ENCODE measurements at places on chromosomes 6 and 20.

DNA sequence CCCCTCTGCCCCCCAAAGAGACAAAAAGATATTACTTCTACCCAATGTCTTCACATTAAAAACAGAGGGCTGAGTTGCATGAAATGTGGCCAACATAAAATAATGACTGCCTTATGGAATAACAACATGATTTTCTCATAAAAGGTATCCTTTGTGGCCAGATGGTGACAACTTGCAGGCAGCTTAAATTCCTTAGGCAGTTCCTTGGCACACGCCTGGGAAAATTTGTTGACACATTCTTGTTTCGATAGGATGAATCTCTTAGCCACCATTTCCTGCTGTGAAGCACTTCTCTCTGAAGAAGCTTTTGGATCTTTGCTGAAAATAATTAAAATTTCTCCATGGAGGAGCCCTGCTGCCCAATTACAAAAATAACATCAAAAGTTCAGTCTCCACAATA lies 109.0 kb upstream of the COL21A1 start:
- peak; percentile 73 for DNase-seq

GRCh38 chr20:34820805-34821578 lies 4.5 kb downstream of the NCOA6 start:
- no peak for DNase-seq

GRCh38 chr20:19688031-19688806 lies 69.8 kb upstream of the RIN2 start:
- DNase-seq, result peak; percentile 90

- peak; percentile 62 for DNase-seq
These were observed 23.7 kb downstream of the MOCS3 start for GRCh38 chr20:50982363-50982762.

DNA sequence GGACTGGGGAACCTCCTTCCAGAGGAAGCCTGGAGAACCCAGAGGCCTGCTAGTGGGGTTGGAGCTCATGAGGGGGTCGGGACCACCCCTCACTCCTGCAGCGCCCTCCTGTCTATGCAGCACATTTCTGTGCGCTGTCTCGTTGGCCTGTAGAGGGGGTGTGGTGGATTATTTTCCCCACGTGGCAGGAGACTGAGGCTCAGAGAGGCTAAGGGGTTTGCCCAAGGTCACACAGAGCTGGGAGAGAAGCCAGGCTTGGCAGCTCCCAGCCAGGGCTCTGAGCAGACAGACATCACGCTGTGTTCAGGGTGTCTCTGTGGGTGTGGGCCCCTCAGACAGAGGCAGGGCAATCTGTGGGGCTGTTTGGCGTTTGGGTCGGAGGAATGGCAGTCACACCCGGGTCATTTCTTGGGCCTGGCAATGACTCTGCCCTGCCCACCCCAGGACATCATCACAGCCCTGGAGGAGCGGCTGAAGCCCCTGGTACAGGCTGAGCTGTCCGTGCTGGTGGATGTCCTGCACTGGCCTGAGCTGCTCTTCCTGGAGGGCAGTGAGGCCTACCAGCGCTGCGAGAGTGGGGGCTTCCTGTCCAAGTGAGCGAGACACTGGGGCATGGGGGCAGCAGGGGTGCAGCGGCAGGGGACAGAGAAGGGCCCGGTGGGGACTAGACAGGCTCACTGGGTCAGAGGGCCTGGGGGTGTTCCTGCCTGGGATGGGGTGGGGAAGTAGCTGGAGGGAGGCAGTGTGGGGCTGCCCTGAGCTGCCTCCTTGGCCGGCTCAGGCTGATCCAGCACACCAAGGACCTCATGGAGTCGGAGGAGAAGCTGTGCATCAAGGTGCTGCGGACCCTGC lies 27.7 kb downstream of the UQCC2 start:
- no peak for DNase-seq

DNA sequence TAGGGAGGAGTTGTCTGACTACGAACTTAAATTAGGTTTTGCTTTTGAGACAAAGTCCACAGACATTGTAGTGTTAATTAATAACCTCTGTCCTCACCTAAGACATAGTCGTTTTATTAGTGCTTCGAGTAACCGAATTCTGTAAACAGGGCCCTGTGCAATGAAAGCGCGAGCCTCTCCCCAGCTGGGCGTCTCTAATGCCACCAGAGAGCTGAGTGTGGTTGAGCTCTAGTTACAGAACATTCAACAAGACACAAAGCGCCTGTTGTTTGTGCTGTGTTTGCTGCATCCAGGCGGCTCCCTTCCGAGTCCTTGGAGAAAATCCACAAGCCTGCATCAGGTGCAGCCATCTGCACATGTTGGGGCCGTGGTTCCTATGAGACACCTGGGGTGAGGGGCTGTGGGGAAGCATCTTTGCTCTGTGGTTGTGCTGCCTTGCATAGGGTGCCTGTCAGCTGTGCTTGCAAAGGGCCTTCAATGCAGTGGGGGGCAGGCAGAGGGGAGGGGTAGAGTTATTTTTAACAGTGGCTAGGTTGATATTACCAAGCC lies 63.9 kb downstream of the CD164 start:
- DNase-seq, result no peak

GRCh38 chr6:137372532-137372931 lies 121.7 kb downstream of the OLIG3 start:
- no peak for DNase-seq

GRCh38 chr6:138815797-138816528 lies 20.1 kb downstream of the ECT2L start:
- peak; percentile 82 for DNase-seq

DNA sequence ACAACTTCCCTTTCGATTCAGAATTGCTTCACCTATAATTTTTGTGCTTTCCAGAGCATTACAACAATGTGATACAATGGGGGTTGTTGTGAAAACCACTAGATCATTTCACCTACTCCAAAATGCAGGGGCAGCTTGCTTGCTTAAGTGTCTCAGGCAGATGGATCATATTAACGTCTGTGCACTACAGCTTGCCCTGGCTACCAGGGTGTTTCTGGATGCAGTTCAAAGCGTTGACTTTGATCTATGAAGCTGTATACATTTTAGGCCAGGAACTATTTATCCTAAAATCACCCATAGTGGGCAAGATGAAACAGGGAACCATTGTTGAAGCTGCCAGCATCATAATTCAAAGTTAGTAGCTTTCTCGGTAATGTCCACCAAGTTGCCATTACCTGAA lies 339.5 kb upstream of the HSF2 start:
- DNase-seq, result no peak

- no peak for DNase-seq
These were observed 5.3 kb downstream of the GCLC start for GRCh38 chr6:53539561-53539960.

GRCh38 chr6:111173946-111174345 lies 86.6 kb downstream of the SLC16A10 start:
- DNase-seq, result no peak

- no peak for DNase-seq
These were observed 313.8 kb downstream of the SYNE1 start for GRCh38 chr6:152323376-152323775.

- DNase-seq, result no peak
These were observed 735 bp downstream of the SOBP start for GRCh38 chr6:107490566-107491137.

GRCh38 chr6:46651816-46652215 lies 802 bp downstream of the CYP39A1 start:
- no peak for DNase-seq

GRCh38 chr20:57693002-57693582 lies 16.7 kb downstream of the PMEPA1 start:
- no peak for DNase-seq

GRCh38 chr6:44627883-44628271 lies 240.4 kb downstream of the CDC5L start:
- no peak for DNase-seq

DNA sequence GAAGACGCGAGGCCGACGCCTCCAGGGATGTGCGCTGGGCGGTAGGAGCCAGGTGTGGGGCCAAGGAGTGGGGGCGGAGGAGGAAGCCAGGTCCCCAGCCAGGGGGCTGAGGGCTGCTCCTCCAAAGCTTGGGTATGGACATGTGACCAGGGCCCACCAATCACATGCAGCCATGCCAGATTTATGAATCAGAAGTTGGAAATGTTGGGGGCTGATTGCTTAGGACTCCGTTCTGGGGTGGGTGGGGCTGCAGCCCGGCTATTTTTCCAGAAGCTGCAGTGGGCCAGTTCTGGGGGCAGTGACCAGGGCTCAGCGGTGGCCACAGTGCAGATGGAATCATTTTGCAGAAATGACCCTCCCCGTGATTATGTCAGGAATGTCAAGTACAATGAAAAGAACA lies 96.0 kb downstream of the CEBPB start:
- DNase-seq, result peak; percentile 94

GRCh38 chr20:6739406-6739805 lies 28.1 kb upstream of the BMP2 start:
- DNase-seq, result no peak

GRCh38 chr20:12049125-12049524 lies 131.4 kb downstream of the BTBD3 start:
- DNase-seq, result peak; percentile 70

GRCh38 chr6:21855811-21856455 lies 262.4 kb downstream of the SOX4 start:
- DNase-seq, result no peak

DNA sequence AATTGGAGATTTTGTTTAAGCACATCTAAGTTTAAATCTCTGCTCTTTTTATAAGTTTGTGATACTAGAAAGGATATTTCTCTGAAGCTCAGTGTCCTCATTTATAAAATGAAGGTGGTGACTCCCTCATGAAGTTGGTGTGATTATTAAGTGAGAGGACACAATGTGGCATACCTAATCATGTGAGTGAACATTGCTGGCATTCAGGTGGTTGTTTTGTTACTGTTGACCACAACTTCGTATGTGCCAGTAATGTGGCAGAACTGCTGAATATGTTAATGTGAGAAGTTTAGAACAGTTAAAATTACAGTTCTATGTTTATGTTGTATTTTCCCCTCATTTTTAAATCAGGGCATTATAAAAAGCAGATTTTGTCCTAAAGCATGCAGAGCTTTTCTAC lies 127.2 kb downstream of the STXBP5 start:
- no peak for DNase-seq

DNA sequence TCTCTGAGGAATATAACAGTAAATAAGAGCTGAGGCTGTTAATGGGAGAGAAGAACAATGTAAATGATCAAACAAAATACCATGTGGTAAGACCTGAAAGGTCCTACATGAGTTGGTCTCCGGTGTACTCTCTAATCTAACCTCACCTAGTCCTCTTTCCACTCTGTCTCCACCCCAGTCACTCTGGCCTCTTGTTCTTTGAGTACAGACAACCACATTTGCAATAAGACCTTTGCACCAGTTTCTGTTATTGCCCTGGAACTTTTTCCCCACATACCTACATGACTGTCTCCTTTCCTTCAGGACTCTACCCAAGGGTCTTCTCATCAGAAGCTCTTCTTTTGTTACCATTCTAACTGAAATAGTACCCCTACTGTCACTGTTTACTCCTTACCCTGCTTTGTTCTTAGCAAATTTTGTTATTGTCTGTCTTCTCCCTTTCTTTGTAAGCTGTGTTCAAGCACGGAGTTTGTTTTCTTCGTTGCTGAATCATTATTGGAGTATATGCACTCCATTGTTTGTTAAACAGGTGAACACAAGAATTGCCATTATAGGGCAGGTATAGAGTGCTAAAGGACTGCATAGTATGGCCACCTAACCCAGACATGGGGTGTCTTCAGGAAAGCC lies 37.3 kb downstream of the MAPK14 start:
- no peak for DNase-seq

DNA sequence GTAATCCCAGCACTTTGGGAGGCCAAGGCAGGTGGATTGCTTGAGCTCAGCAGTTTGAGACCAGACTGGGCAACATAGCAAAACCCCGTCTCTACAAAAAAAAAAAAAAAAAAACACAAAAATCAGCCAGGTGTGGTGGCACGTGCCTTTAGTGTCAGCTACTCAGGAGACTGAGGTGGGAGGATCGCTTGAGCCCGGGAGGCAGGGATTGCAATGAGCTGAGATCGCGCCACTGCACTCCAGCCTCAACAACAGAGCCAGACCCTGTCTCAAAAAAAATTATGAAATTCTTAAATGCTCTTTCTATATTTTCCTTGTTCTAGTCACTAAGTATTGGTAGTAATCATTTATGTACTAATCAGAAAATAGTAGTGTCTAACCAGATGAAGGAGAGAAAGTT lies 30.6 kb downstream of the SYTL3 start:
- DNase-seq, result no peak

DNA sequence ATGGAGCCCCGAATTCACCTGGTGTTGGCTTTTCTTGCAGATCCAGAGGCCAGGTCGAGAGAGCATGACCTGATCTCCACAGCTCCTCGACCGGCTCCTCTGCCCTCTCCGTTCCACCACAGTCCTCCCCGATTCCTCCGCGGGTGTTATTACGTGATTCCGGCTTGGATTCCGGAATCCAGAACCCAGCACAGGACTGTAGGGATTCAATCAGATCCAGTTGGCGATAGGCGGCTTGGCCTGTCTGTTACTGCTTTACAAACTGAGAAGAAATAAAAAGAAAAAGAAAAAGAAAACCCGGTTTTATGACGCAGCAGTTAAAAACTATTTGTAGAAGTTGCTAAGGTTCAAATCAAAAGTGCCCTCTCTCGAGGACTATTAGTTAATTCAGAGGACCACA lies 222.7 kb downstream of the EYA2 start:
- peak; percentile 52 for DNase-seq

- no peak for DNase-seq
These were observed 369.7 kb downstream of the CD109 start for GRCh38 chr6:74065705-74066104.

GRCh38 chr6:137017081-137017480 lies 27.7 kb downstream of the IL20RA start:
- DNase-seq, result no peak

- no peak for DNase-seq
These were observed 33.6 kb upstream of the GMPR start for GRCh38 chr6:16204653-16205376.

DNA sequence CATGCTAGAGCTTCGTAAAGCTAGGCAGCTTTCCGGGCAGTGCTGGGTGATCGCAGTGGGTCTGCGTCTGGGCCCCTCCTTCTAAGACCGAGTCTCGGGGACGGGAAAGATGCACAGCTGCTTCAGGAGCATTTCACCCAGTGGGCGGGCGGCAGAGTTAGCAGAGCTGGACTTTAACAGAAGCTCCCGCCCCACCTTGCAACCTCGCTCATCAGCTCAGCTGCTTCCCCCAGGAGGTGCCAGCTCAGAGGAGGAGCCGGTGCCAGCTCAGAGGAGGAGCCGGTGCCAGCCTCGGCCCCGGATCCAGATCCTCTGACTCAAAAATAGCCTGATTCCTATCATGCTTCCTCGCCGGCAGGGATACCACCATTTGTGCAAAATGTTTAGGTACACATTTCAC lies 94.5 kb upstream of the RPS6KA2 start:
- no peak for DNase-seq

All from fibroblast of the aortic adventitia (primary cell).